ENCODE measurements at places on chromosomes 7 and 10. TPM values are rescaled to one million over a fixed set of nuclear protein-coding genes. Genes with fewer than 3 reads are reported as not detected.

The VTI1A gene
- 14.7 TPM for polyA plus RNA-seq

The CFTR gene
- polyA plus RNA-seq = 24.8 TPM

The ZCCHC24 gene
- polyA plus RNA-seq = 32.9 TPM

The MSMB gene
- not detected for polyA plus RNA-seq

- DNase-seq = no peak
Measured at GRCh38 chr10:124667425-124668345, 76.5 kb downstream of the FAM53B start.

The CARD11 gene
- polyA plus RNA-seq = 3.3 TPM

The SSC4D gene
- polyA plus RNA-seq = 1.0 TPM

DNA sequence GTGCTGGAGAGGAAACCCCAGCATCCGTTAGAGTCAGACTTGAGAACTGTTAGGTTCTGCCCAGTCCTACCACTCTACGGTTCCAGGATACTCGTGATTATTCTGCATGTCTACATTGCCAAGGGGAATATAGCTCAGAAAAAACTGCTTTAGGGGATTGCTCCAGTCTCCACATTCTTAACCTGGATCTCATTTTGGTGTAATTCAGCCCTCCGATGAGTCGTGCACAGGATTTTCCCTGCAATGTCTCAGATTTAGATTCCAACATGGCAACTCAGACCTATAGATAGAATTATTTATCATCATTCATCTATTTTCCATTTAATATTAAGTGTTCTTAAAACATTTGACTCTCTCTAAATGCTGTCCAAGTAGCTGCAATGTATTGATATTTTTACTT is 121.1 kb upstream of the ZEB1 start:
- no peak for DNase-seq
